COR-L47 (cell line): ENCODE measurements at places on chromosomes 6 and 20.

GRCh38 chr6:18260448-18261106 is 3.8 kb downstream of the DEK start:
- no peak for DNase-seq

- no peak for DNase-seq
Measured at GRCh38 chr20:2690213-2690612, 2.4 kb upstream of the EBF4 start.

- no peak for DNase-seq
Measured at GRCh38 chr6:112269979-112270566, 15.7 kb upstream of the LAMA4 start.

DNA sequence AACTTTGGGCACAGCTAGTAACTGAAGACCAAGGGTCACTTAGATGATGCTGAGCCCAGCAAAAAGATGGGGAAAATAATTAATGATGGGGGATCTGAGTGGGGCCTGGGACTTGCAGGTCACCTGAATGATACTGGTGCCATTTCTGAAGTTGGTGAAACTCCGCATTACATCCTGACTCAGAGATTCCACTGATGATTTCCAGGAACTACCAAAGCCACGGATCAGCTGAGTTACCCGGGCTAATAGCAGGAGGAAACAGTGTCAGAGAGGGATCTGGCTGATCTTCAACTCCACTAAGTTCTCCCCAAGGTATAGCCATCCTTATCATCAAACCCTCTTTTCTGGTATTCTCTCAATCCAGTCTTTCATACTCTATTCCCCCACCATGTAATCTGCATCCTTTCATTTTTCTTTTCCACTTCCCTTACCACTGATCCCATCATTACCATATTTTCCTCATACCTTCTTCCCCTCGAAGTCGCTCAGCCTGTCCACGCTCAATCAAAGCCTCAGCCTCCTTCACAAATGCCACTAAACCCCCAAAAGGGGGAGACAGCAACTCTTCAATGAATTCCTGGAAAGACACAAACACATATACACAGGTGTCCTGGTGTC is 20.2 kb downstream of the VPS52 start:
- no peak for DNase-seq

GRCh38 chr6:14333556-14334305 is 216.2 kb downstream of the CD83 start:
- no peak for DNase-seq

GRCh38 chr6:31920811-31921210 is 6.7 kb upstream of the C2 start:
- DNase-seq, result no peak

DNA sequence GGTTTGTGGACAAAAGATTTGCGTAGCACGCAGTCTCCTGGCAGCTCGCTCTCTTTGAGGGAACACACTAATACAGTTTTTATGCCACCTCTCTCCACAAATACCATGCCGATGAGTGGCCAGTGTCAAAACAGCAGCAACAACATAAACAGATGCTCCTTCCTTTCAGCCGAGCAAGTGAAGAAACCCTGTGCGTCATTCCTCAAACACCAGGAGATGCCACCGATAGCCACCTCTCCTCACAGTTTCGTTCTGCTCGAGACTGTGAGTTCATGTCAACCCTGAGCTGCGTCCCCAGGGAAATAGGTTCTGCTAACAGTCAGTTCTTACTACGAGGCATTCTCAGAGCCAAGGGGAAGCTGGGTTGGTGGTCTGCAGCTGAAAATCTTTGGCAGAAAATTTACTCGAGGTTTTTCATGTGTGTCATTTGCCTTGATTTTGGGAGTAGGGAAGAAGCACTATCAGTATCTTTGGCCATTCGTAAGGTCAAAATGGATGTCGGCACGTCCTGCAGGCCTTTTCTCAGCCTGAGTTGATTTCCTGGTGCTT is 59.9 kb downstream of the EYA2 start:
- no peak for DNase-seq
